NT2/D1 (cell line): ENCODE measurements at places on chromosomes 4 and X.

DNA sequence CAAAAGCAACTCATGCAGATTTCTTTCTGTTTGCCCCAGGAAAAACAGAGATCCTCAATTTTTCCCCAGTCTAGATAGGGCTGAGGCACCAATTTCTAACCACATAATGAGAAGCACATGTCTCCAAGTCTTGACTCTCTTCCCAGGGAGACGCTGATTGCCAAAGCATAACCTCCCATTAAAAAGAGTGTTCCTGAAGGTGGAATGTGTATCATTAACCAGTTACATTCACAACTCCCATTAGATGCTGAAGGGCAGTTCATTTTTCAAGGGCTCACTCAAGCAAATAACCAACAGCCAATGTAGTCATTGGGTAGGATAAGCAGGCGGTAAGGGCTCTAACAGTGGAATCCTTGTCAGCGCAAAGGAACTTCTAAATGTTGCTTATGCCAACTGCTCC lies 27.5 kb downstream of the TMEM47 start:
- DNase-seq = no peak

GRCh38 chrX:123454712-123455431 lies 270.8 kb downstream of the GRIA3 start:
- no peak for DNase-seq

- no peak for DNase-seq
These were observed 305.5 kb downstream of the RAB28 start for GRCh38 chr4:13178621-13179020.

DNA sequence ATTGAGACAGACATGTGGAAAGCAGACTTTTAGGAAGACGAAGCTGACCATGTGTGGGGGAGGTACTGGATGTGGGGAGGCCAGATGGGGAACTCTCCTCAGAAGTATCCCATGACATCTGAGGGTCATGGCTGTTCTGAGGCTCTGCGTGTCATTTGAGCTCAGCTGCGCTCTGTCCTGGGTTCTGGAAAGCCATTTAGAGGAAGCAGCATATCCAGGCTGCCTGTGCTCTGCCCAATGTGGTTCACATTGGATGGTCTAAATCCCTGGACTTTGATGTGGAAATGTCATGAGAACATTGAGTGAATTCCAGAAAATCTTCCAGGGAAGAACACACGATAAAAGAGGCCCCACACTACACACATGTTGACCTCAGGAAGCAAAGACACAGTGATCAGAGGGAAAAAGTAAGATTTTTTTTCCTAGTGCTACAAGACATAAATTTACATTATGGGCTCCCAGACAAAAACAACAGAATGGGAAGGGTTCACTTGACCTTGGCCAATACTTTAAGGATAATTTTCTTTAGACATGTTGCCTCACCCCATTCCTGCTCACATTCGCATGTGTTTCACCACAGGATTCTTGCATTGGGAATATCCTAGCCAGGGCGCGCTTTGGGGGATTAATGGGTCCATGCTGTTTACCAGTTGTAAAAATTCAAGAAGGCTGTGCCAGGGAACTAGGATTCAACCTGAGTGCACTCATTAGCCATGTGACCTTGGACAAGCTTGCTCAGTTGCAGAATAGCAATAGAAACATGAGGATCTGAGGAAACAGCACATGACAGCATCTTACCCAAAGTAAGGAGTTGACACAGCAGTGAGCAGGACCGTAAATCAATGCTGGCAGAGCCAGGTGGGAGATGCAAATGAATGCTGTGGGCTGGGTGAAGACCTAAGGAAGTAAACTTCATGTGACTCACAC lies 73.2 kb upstream of the C1QTNF7 start:
- no peak for DNase-seq

DNA sequence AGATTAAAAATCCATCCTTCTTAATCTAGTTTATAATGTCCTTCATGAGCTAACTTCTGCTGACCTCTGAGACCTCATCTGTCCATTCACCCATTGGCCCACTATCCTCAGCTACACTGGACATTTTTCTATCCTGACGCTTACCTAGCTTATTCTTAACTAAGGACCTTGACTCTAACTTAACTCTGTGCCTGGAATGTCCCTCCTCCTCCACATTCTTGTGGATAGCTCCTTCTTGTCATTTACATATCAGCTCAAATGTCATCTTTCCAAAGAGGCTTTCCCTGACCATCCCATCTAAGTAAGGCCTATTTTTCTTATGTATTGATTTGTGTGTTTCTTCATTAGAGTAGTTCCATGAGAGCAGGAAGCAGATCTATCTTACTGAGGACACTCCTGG lies 54.7 kb downstream of the ATXN3L start:
- no peak for DNase-seq

DNA sequence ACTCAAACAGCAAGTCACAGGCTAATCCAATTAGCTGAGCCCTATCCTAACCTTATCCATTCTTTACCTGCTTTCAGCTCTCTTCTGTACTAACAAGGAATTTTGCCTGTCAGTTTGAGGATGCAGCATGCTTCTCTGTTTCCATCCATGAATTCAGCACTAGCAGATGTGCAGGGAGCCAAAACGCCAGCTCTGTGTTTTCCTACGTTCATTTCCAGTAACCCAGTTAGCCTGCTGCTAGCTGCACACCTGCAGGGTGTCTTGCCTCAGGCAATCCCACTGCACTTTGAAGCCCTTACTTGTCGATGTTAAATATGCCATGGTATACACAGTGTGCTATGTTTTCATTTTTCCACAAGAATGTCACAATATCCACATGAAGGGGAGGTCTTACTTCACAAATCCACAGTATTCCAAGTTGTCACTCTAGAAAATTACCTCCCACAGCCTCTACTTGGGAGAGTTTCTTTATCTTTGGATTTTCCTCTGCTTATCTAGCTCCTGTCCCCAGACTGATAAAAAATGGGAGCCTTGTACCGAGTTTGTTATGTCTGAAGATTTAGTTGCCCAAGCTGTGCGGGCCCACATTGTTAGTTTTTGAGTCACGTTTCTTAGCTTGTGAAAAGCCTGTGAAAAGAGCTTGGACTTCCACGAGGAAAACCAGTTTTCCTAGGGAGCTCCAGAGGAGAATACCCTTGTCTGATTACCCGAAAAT lies 127.6 kb upstream of the HHIP start:
- DNase-seq = no peak

DNA sequence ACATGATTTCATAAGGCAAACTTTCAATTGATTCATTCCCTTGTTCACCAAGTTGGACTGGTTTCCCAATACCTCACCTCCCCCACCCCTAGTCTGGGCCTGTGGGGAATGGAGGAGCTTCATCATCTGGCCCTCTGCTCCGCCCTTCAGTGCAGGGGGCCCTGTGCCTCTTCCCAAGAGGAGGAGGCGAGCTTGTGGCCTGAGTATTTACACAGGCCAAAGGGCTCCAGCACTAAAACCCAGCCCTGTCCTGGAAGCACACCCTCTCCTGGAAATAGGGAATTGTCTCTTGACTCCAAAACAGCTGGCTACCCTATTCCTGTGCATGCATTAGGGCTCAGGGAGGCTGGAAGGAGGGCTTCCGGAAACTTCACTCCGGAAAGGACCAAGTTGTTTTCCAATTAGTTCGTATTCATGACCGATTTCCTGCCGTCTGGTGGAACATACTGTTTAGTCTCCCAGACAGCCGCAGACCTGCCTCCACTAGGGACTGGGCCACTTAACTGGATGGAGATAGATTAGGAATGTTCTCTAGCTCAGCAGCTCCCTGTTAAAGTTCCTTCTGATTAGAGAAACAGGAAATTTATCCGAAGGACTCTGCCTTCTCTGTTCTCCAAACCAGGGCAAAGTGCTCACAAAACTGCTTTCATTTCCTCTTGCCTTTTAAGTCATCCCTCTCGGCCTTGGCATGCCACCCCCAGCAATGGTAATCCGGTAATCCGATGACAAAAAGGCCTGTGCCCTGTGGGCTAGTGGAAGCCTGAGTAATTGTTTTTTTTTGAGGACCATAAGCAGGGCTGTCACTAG lies 5.8 kb downstream of the SRPX2 start:
- DNase-seq = no peak

- no peak for DNase-seq
These were observed 44.8 kb upstream of the HMX1 start for GRCh38 chr4:8916351-8916885.

DNA sequence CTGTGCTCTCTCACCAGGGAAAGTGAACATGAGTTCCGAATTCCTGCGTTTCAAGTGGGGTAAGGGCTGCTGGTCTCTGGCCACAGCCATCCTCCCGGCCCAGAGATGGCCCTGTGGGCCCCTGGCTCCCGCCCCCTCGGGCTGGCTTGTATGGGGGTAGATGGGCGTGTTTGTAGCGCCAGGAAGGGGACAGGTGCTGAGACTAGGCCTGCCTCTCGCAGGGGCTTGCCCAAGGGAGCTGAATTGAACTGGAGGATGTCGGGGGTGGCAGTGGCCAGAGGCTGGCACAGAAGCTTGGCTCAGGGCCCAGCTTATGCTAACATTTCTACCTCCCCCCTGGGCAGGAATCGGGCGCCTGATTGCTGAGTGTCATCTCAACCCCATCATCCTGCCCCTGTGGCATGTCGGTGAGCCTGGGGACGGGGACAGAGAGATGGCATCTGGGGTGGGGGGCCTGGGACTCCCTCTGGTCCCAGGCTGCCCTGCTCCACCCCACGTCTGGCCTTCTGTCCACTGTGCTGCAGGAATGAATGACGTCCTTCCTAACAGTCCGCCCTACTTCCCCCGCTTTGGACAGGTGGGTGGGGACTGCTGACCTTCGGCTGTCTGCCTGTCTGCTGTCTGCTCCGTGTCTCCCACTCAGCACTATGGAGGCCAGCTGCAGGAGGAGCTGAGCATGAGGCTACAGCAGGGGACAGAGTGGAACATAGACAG lies 8.5 kb downstream of the TAFAZZIN start:
- DNase-seq = no peak

- peak; percentile 71 for DNase-seq
These were observed 117.9 kb upstream of the MED14 start for GRCh38 chrX:40853004-40853815.

- no peak for DNase-seq
These were observed 253.7 kb upstream of the ANXA10 start for GRCh38 chr4:167838686-167839085.

DNA sequence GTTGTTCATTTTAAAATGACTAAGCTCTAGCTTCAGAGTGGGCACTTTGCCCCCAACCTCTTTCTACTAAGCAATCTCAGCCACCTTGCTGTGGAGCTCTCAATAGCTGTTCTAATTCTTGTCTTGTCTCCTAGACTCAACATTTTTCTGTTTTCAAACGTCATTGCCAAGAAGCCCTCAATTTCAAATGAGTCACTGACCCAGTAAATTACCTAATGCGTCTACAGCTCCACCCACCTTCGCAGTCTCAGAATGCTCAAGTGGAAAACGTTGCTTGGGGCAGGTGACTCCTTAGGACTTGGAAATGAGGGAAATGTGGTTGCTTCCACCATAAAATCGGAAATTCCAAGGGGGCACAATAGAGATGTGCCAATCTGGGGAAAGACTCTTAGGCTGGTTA lies 59.0 kb downstream of the ING2 start:
- no peak for DNase-seq

- DNase-seq = peak; percentile 9
These were observed 227.0 kb downstream of the DKK2 start for GRCh38 chr4:106809076-106809475.

GRCh38 chr4:154836513-154836912 lies 55.4 kb downstream of the RBM46 start:
- no peak for DNase-seq

DNA sequence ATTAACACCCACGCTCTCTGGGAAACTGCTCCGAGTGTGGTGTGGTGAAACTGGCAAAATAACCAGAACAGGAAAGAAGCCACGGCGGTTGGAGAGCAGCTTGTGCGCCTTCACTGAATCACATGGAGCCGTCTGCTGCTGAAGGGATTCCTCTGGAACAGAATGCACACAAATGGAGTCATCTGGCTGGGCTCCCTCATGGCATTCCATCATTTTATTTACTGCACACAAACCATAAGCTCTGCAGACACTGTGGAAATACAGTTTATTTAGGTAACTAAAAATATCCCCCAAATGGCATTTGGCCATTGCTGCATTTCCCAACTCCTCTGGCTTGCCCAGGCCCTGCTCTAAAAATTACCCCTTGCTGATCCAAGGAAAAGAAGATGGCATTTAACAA lies 187.0 kb upstream of the S100G start:
- no peak for DNase-seq

GRCh38 chrX:10048707-10049106 lies 81.5 kb downstream of the CLDN34 start:
- no peak for DNase-seq

DNA sequence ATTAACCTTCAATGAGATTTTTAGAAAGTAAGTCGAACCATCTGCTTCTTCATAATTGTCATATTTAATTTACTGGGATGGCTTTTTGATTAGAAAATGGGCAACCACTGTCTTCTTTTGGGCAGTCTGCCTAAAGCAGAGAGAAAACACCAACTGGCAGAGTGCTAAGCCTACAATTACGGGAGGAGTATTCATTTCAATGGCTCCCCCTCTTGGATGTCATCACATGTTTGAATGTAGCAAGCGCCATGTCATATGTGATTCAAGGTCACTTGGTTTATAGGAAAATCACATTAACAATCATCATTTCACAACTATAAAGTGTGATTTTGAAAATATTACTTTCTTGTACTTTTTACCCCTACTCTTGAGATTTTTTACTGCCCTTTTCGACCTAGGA lies 261.9 kb downstream of the FRMPD4 start:
- no peak for DNase-seq

GRCh38 chr4:186685767-186686183 lies 37.9 kb downstream of the FAT1 start:
- no peak for DNase-seq

DNA sequence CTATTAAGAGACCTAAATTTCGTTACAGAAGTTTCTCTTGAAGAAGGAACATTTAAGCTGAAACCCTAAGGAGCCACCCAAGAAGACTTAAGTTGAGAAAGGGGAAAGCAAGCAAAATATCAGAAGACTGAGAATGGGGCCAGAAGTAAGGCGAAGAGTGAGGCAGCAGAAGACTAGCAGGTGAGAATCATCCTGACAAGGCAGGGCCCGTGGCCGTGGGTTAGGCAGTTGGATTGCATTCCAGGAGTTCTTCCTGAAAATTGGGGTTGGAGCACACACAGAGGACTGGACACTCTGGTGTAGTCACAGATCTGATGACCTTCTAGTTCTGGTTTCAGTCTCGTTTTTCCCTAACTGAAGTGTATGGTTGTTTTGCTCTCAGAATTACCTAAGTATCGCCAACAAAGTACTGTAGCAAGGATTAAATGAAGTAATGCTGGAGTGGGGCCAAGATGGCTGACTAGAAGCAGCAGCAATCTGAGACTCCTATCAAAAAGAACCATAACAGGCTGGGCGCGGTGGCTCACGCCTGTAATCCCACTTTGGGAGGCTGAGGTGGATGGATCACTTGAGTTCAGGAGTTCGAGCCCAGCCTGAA lies 94.4 kb upstream of the GUCY1A1 start:
- no peak for DNase-seq

DNA sequence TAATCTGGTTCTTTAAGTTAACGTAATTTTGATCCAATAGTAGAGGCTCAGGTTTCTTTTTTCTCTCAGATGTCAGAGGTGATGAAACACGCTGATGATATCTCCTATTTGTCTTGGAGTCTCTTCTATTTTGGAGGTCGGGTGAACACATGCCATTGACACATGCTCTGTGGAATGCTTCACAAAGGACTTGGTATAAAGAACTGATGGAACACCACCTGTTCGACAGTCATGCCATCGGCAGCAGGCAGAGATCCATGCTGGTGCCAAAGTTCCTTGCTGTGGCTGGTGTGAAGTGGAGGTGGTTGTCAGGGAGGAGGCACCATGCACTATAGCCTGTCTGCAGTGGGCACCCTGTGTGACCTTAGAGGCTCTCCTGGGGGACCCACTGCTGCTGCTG lies 94.9 kb downstream of the ATP8A1 start:
- no peak for DNase-seq
